ENCODE measurements at places on chromosomes 11 and 22. TPM values are rescaled to one million over a fixed set of nuclear protein-coding genes. Genes with fewer than 3 reads are reported as not detected.

The PNPLA3 gene
- not detected for total RNA-seq

The CSRP3 gene
- total RNA-seq: not detected

The DDTL gene
- not detected for total RNA-seq

The CFAP300 gene
- total RNA-seq: not detected

DNA sequence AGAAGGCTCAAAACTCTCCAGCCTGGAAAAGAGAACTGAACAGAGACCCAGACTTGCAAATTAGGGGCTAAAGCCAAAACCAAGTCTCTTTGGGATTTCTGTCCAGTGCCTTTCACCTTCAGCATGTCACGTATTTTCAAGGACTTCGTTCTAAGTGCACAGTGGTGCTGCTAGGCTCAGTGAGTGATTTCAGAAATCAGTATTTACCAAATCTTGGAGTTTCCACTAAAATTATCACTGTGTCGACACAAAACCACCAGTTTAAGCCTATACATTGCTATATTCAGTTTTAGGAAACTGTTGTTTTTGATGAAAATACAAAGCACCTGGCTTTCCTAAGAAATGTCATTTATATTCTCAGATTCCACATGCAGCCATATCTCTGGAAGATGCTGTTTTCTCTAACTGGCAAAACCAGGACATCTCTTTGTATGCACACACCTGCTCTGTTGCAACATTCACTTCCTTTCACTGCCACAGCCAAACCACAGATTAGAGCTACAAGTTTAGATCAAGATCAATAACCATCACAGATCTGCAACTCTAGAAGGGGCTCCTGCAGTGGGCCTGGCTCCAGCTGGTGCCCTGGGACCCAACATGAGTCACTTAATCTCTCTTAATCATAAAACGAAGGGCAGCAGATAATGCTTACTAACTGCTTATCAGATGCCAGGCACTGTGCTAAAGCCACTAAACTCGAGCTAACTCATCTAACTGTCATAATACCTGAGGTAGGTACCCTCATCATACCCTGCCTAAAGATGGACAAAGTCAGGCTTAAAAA is 22.3 kb downstream of the SMCO4 start:
- no peak for DNase-seq

GRCh38 chr11:79963856-79964645 is 523.2 kb upstream of the TENM4 start:
- DNase-seq: no peak

DNA sequence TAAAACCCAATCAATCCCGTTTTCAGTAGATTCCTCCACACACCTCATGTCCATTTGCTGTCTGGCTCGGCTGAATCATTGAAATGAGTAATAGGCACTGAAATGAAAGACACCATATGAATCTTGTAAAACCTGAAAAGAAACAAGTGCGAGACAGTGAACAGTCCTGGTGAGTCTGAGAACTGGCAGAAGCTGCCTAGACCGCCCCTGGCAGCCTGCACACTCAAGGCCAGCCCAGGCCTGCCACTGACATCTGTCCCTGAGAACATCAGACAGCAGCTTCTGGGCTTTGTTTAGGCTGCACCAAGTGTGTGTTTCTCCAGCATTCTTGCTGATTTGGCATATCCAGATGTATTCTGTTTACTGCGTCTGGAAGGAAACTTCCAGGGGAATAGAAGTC is 44.8 kb downstream of the ENDOD1 start:
- DNase-seq: no peak

GRCh38 chr11:117817368-117818040 is 7.0 kb downstream of the FXYD2 start:
- DNase-seq: peak; percentile 90

DNA sequence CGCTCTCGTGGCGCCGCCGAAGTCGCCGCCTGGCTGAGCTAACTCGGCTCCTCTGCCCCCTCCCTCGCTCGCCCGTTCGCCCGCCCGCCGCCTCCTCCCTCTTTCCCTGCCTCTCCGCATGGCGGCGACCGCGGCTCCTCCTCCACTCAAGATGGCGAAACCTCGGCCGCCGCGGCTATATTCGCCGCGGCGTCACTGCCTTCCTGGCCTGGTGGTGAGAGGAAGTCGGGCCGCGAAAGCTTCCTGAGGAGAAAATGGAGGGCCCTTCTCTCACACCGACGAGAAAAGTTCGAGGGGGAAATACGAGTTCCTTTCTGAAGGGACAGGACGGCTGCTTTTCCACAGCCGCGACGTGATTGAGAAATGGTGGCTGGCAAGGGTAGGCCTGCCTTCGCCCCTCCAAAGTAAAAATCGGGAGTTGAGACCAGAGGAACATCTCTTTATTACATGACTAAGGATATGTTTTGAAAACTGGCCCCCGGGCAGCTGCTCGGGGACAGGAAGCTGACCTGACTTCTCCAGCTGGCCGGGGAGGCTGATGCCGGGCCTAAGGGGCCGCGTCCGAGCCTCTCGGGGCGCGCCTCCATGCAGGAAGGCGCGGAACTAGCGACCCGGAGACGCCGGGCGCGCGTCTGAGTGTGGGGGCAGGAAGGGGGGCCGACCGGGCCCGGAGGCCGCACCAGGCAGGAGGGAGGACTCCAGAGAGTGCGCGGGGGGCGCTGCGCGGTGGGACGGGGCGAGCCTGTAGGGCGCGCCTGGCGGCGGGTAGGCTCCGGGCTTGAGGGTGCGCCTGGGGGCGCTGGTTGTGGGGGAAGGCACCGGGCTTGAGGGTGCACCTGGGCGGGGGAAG is at the start of gene DDX6:
Gene DDX6 (minus strand): TSS at position 54 of the 850 bp plus-strand sequence. CDS start 4,913 bp downstream, outside the sequence.
- DNase-seq: peak; percentile 83

DNA sequence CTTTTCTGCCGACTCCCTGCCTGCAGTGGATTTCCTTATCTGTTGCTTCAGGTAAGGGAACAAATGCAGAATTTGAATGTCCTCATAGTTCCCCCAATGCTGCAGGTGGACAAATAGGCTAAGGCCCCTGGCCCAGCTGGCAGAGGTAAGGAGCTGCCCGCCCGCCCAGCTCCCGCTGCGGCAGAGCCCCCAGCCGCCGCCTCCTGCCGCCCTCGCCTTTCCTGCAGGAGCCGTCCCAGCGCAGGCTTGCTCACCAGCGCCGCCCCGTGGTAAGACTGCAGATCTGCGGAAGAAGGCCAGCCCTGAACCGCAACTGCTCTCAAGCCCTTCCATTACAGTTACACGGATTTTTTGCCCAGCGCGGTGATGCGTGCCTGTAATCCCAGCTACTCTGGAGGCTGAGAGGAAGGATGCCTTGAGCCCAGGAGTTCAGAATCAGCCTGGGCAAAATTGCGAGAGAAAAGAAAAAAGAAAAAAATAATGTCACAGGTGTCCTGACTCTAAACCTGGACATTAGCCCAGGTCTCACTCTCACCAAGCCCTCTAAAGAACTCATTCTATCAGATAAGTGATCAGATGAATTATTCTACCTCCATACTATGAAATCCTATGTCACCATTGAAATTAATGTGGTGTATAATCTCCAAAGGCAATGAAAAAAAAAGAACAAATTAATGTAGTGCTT is 51.2 kb upstream of the EMID1 start:
- DNase-seq: peak; percentile 76

DNA sequence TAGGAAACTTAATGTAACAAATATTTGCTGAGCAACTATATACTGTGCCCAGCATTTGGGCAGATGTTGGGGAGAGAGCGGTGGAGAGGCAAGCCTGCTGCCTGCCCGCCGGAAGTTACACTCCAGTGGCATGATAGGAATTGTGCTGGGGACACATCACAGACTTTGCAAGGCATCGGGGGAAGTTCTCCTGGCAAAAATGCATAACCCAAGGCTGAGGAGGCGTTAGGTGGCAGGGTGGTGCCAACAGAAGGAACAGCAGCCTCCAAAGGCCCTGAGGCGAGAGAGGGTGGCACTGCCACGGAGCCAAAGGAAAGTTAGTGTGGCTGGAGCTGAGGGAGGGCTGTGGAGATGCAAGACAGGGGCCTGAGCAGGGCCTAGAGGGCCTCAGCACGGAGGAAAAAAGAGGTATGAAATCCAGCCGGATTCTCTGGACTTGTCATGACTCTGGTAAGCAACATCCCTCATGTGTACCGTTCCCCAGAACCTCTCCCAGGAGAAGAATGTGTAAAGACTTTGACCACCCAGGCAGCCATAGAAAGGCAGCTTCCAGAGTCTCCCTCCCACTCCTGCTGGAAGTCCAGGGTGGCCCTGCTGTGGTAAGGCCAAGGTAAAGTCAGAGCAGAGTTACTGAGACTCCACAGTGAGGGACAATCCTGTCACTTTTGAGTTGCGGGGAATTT is 76.1 kb upstream of the RAB1B start:
- DNase-seq: no peak

DNA sequence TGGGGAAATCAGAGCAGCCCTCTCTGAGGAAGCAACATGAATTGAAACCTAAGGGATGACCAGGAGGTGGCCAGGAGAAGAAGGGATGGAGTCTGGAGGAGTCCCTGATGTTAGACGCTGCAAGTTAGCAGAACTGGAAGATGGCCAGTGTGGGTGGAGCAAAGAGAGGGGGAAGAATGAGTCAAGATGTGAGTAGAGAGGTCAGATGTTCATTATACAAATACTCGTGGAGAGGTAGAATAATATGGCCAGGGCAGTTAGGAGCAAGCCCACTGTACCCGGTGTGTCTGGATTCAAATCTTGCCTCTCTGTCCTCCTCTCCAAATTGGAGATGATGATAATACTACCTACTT is 242.0 kb downstream of the TENM4 start:
- DNase-seq: no peak

DNA sequence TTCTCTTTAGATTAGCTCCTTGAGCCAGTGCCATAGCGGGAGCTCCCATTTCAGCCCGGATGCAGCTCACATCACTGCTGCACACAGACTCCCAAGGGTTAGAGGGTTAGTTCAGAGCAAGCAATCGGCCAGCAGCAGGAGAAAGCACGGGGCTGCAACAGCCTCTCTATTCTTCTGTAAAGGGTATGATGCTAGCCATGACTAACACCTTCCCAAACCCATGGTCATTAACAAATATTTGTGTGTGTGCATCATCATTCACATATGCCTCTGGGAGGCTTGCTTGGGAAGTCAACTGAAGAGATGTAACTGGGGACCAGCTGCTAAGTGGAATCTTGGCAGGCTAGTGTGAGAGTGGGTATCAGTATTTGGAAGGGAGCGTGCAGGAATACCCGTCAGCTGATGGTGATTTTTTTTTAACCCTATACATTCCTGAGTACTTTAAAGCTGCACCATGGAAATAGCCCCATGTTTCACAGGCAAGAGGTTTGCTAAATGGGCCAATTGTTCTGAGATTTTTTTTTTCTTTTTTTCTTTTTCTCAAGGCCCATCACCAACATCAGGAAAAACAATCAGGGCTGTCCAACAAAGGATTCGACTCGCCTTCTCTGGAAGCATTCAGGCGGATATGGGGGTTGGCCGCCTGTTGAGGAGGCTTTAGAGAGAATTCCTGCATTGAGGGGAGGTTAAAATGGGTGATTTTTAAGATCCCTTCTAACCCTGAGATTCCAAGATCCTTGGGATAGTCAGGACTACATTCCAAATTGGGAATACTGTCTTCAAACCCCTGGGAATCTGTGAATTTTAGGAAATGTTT is 33.2 kb upstream of the CCDC89 start:
- DNase-seq: no peak

DNA sequence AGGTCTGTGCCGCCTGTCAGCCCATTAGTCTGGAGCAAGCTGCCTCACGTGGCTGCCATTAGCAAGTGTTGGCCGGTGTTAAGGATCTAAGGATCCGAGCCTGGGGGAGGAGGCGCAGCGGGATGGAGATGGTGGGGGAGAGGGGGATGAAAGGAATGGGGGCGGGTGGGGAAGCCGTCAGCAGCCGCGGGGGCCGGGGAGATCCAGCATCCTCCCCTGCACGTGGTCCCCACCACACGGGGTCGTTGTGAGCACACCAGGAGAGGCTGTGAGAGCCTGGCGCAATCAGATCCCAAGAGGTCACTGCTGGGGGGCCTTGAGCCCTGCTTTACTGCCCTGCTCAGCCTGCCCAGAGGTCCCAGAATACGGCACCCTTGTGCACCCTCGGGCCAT is 7.3 kb downstream of the CABP7 start:
- DNase-seq: no peak
